ENCODE measurements at places on chromosomes 6 and 20.

GRCh38 chr6:89079511-89080234 is 878 bp upstream of the PNRC1 start:
- peak; percentile 66 for DNase-seq

- DNase-seq = no peak
Observed at GRCh38 chr6:45605971-45606370, 228.2 kb upstream of the SUPT3H start.

GRCh38 chr6:9523462-9523861 is 891.4 kb downstream of the TFAP2A start:
- no peak for DNase-seq

GRCh38 chr6:162019349-162019748 is 708.2 kb downstream of the PRKN start:
- DNase-seq = no peak

GRCh38 chr6:130223508-130223907 is 757 bp upstream of the SAMD3 start:
- no peak for DNase-seq

DNA sequence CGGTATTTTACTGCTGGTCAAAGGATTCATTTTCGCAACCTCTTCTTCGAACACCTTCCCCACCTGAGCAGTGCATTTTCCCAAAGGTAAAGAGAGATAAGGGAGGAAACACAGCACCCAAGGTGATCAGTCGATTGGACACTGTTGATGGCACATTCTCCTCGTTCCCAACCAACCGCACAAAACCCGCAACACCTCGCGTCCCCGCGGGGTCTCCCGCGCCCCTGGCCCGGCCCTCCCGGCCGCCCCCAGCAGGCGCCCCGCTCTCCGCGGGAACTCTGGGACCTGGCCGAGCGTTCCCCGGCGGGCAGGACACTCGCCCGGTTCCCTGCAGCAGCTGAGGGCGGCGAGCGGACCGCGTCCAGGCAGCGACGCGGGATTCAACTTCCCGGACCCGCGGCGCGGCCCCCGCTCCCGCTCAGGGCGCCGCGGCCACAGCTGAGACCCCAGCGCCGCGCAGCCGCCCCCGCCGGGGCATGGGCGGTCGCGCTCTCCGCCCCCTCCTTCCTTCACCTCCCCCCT is 506 bp downstream of the RGS17 start:
- no peak for DNase-seq

DNA sequence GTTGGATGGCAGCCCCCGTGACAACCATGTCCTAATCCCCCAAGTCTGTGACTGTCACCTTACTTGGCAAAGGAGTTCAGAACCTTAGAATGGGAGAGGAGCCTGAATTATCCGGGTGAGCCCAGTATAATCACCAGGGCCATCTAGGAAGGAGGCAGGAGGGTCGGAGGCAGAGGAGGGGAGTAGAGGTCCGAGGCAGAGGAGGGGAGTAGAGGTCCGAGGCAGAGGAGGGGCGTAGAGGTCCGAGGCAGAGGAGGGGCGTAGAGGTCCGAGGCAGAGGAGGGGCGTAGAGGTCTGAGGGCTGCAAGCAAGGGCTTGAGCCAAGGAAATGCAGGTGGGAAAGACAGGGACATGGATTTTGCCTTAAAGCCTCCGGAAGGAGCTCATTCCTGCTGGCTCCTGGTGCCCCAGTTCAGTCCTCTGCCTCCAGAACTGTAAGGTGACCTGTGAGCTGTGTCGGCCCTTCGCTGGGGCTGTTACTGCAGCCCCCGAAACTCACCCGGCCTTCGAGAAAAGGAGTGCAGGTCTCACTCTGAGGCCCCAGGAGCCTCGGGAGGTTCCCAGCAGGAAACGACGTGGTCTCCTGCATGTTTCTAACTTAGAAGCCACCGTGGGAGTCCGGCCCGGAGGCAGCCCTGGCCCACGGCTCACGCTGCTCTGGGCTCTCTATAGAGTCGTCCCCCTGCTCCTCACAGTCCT is 20.0 kb upstream of the SLCO4A1 start:
- no peak for DNase-seq

GRCh38 chr6:150883521-150883920 is 18.0 kb downstream of the MTHFD1L start:
- no peak for DNase-seq

- no peak for DNase-seq
Observed at GRCh38 chr20:38156888-38157634, 8.0 kb downstream of the TGM2 start.

DNA sequence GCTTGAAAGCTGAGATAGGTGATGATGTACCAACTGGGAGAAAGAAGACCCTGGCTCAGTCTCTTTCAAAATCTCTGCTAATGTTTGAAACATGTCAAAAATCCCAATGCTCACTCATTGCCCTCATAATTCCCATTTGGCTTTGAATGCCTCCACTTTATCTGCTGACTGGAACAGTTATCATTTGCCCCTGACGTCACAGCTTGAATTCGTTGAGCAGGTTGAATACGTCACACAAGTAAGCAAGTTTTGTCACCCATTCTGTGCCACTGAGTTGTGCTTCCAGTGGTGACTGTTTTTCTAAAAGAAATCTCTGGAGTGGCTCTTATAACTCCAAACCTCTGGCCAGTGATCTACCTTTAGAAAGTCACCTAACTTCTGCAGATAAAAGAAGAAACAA is 991.4 kb downstream of the EYS start:
- DNase-seq = no peak

DNA sequence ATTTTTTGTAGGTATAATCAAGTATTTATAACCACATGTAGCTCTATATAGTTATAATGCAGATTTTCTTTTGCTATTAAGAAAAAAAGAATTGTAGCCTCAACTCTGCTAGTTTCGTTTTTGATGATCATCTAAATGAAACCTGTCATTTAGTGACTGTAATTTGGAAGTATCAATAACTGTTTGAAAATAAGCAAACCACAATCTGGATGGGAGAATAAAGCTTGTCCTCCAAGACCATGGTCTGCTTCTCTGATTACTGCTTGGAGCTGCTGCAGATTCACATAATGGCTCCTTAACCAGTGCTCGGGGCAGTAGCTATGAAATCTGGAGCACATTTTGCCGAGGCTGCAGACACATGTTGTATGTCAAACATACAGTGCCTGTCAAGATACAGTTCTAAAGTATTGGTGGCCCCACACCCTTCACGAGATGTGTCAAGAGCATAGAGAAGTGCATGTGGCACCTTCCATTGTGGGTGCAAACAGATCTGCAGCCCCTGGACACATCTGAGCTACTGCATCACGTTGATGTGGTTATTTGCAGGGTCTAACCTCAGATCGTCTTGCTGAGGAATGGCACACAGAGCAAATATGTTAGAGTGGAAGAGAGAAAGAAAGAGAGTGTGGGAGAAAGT is 255.7 kb upstream of the SUPT3H start:
- no peak for DNase-seq

DNA sequence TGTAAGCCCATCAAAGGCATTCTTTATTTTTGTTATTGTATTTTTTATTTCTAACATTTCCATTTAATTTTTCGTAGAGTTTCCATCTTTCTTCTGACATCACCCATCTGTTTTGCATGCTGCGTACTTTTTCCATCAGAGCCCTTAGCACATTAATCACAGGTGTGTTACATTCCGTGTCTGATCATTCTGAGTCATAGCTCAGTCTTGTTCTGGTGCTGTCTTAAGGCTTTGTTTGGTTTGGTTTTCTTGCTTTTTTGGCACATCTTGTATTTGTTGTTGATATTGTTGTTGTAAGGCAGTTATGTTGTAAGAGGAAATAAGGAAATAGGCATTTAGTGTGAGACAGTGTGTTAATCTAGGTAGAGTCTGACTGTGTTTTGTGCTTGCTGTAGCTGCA is 214.6 kb upstream of the CDH4 start:
- DNase-seq = no peak

- DNase-seq = no peak
Observed at GRCh38 chr6:44067173-44068139, 59.8 kb downstream of the MRPL14 start.

DNA sequence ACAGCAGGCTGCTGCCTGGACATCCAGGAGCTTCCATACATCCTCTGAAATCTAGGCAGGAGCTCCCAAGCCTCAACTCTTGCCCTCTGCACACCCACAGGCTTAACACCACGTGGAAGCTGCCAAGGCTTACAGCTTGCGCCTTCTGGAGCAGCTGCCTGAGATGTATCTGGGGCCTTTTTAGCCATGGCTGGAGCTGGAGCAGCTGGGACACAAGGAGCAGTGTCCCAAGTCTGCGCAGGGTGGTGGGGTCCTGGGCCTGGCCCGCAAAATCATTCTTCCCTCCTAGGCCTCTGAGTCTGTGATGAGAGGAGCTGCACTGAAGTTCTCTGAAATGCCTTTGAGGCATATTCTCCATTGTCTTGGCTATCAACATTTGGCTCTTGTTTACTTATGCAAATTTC is 255.0 kb downstream of the DLL1 start:
- no peak for DNase-seq
